ENCODE measurements at places on chromosomes 1 and 21.

GRCh38 chr1:159203610-159204009 is 1.1 kb upstream of the ACKR1 start:
- DNase-seq = no peak

- no peak for DNase-seq
These were observed 587.2 kb downstream of the PTPRU start for GRCh38 chr1:29823561-29823960.

GRCh38 chr1:106907795-106908194 is 148.7 kb upstream of the PRMT6 start:
- no peak for DNase-seq

DNA sequence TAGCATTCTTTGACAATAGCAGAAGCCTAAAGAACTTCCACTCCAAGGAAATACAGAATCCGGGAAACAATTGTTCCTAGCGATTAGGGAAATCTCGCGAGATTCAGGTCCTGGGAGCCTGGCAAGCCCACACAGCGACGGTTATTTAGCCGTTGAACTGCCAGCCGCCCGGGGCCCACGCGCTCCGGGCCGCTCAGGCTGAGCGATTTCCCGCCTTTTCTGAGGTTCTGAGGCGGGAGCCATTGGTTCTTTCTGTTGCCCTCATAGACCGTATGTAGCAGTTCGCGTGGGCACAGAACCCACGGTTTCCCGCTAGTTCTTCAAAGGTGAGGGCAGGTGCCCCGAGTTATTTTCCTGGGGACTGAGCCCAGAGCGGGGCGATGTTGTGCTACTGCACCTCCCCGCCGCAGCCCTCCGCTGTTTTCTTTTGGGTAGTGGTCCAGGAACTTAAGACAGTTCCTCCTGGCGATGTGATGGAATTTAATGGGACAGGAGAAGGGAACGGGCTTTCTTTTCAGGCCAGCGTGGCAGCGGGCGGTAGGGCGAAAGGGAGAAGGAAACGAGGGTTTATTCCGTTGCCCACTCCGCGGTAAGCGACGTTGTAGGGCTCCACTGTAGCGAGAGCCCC is at the start of gene SYCP1:
Gene SYCP1, plus strand, starts transcription at position 171 of the 628 bp plus-strand sequence. CDS start 602 bp downstream, outside the sequence.
- DNase-seq = no peak

- no peak for DNase-seq
These were observed 244.0 kb downstream of the DNM3 start for GRCh38 chr1:172085317-172085716.

DNA sequence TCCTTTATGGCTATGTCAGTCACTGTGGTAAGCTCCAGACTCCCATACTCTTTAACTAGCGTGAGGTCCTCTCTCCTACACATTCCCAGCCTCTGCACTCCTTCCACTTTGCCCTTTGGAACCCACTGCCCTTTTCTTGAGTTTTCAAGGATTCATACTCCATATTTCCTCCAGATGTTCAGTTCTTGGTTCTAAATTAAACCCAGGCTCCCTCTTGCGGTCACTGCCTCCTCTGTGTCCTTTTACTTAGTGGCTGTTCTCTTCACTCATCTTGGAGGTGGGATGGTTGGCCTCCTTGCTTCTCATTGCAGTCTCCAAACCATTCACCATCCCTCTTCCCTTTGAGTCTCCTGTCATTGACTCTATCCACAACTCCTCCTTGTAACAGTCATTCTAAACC is 208.1 kb downstream of the TGFB2 start:
- DNase-seq = no peak

DNA sequence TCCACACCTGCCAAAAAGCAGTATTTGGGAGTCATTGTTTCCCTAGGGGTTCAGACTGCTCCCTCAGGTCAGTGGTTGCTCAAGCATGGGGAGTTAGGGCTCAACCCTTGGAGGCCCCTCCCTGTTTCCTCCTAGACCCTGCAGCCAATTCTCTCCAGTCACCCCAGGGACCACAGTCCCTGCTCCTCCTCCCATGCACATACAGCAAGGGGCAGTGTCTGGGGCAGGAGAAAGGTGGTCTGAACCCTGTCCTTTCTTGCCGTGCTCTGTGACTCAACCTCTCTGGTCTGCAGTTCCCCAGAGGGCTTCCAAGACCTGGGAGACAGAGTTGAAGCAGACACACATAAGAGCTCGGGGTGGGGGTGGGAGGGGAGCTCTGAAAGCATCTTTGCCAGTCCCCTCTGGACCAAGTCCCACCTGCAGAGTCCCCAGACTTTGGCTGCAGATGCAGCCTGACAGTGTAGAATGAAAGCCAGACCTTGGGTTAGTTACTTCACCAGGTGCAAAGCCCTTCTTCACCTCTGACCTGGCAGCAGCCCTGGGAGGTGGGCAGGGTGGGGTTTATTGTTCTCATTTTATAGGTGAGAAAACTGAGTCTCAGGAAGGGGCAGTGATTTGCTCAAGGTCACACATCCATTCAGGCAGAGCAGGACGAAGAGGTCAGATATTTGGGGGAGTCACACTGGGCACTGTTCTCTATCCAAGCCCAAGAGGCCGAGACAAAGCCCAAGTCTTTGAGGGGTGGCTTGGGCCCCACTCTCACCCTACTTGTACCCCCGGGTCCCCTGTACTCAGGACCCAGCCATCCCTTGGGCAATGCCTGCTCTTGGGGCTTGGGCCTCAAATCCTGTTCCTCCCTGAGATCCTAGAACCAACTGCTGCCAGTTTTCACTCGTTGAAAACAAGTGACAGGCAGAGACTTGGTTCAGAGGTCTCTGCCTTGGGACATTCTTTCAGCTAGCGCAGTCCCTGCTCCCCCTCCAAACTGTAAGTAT is 748 bp downstream of the PDZK1IP1 start:
- peak; percentile 59 for DNase-seq

GRCh38 chr1:11749203-11749689 is 12.7 kb upstream of the C1orf167 start:
- peak; percentile 78 for DNase-seq

- DNase-seq = no peak
These were observed 16.1 kb downstream of the ENSA start for GRCh38 chr1:150613061-150613920.

- no peak for DNase-seq
These were observed 21.5 kb upstream of the QSOX1 start for GRCh38 chr1:180133193-180133592.

DNA sequence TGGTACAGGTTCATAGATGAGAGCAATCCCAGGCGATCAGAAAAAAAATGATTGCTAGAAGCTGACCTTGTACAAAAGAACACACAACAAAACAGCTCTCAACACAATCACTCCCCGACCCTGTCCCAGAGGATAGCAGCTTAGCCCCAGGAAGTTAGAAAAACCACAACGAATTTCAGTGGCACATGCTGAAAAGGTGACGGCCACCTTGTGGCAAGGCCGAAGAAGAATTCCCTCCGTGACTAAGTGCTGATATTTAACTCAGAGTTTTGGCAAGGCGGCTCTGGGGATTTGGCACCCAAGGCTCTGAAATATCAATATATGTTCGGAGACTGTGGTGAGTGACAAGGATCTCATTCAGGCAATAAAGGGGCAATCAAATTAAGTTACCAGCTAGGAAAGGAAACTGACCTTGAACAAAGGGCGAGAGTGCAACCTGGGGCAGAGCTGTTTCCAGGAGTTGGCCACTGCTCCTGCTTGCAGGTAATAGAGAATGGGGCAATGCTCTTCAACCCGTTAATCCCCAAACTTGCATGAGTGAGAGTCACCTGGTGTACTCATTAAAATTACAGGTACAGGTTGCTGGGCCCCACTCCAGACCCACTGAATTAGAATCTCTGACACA is 96.2 kb downstream of the BEND5 start:
- no peak for DNase-seq

DNA sequence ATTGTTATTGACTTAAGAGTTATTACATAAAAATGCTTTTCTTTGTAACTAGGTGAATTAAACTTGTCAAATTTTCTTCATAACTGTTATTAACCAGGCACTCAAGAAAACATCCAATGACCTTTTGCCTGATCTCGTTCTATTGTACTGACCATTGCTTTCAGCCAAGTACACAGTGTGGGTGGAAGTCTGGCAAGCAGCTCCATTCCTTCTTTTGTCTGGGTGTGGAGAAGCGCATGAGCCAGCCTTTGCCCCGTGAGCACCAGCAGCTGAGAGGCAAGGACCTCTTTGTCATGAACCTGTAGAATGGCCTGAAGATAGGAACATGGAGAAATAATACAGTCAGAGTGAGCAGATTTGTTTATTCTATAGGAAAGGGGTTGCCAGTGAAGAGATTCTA is 57.5 kb downstream of the IARS2 start:
- no peak for DNase-seq

- DNase-seq = no peak
These were observed 791 bp upstream of the PIK3R3 start for GRCh38 chr1:46133181-46133658.

DNA sequence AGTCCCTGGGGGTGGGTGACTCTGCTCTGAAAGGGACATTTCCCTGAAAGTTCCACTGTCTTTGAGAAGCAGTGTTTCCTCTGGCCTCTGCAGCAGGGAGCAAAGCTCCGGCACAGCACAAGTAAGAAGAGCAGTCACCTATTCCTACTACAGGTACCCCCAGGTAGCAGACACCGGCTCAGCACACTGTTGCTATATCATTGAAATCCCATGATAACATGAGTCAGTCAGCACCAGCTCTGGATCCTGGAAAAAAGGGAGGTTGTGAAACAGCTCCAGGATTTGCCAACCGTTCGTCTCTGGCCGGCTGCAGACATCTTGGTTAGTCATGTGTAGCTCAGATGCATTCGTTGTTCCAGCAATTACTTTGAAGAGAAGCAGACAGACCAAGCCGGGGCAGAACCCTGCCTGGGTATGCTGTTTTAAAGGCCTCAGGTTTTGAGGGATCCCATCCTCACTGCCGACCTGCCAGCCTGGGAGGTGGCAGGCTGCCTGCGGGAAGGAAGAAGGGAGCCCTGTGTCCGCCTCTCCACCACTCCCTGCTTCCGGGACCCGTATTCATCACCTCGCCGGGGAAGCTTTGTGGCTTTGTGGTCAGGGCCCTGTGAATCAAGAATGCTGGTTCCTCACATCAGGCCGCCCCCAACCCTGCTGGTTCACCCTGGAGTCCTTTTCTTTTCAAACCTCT is 139.2 kb downstream of the CLIC6 start:
- DNase-seq = no peak

DNA sequence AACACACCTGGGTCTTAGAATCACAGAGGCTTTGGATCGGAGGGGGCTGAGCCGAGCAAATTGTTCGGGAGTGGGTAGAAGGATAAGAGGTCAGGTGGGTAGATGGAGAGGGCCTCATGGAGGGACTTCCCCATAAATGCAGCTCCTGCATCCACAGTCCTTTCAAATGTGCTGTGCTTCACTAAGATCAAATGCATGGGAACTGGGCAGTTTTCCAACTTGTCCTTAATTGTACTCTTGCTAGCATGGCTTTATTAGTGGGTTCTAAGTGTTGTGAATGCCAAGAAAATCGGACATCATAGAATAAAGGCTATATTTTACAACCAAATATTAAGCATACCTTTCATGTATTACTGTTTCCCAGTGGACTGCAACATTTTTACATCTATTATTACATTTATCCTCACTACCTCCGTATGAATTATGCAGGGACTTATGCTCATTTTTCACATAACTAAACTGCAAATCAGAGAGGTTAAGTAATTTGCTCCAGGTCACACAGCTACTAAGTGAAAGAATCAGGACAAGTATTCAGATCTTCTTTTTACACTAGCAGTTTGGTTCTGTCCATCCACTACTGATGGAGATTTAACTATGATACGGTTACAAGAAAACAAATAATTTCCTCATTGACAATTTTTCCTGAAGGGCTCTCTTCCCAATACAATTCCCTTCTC is 174.5 kb upstream of the RUNX1 start:
- DNase-seq = no peak

GRCh38 chr21:38913120-38913892 is 107.6 kb downstream of the ETS2 start:
- no peak for DNase-seq

- no peak for DNase-seq
These were observed 73.9 kb upstream of the SPAG17 start for GRCh38 chr1:118258975-118259374.

- no peak for DNase-seq
These were observed 58.7 kb downstream of the KIF14 start for GRCh38 chr1:200561856-200562214.

- no peak for DNase-seq
These were observed 20.5 kb upstream of the RPTN start for GRCh38 chr1:152179566-152179965.

DNA sequence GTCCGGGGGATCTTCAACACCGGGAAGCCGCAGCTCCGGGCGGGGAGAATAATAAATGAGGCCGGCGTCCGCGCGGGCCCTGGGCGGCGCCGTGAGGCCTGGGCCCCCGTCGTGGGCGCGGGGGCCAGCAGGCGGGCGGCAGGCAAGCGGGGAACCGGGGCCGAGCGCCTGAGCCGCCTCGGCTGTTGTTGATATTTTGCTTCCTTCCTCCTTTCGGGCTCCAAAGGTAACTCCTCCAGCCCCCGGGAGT is at the start of gene MEF2D:
Gene MEF2D, minus strand, starts transcription at position 233 of the 250 bp plus-strand sequence. CDS start 17,483 bp downstream, outside the sequence.
- no peak for DNase-seq

GRCh38 chr1:175463853-175464252 is 271.3 kb upstream of the KIAA0040 start:
- no peak for DNase-seq

DNA sequence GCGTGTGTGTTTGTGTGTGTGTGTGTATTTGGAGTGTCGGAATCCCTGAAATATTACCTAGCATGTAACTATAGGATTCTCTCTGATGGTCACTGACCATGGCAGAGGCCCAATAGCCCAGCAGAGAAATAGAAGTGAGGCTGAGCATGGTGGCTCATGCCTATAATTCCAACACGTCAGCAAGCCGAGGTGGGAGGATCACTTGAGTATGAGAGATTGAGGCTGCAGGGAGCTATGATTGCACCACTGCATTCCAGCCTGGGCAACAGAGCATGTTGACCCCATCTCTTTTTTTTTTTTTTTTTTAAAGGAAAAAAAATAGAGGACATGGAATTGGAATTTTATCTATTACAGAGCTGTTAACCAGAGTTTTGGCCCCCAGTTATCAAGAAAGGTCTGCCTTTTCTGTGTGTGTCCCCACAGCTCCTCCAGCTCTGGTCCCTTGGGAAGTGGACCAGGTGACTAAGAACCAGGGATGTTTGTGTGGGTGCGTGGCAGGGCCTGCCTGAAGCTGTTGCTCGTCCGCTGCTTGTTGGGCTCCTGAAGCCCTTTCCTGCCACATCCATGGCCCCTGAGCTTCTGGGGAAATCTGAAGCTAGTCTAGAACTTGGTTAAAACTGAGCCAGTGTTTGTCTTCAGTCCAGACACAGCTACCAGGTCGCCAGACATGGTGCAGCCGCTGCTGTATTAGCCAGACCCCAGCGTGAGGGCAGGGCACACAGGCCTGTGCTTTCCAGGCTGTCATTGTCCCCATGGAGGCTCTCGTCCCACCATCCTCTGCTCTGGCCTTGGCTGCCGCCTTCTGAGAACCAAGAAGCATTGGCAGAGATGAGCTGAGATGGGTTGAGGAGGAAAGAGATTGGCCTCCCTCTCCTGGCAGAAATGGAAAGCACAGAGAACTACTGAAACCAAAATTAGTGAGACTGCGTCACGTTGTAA is 25.5 kb downstream of the CAPN9 start:
- no peak for DNase-seq

GRCh38 chr1:153598309-153599172 is 14.4 kb downstream of the S100A16 start:
- no peak for DNase-seq

- no peak for DNase-seq
These were observed 143.2 kb downstream of the PBX1 start for GRCh38 chr1:164702216-164702615.

All from hematopoietic multipotent progenitor cell treated with erythropoietin and hydrocortisone succinate and interleukin-3 and kit ligand, for 17 days (in vitro differentiated cells).